ENCODE measurements at places on chromosomes 6 and 20. TPM values are rescaled to one million over a fixed set of nuclear protein-coding genes. Genes with fewer than 3 reads are reported as not detected.

LY6G5B gene
- polyA plus RNA-seq = 0.44 TPM

DNA sequence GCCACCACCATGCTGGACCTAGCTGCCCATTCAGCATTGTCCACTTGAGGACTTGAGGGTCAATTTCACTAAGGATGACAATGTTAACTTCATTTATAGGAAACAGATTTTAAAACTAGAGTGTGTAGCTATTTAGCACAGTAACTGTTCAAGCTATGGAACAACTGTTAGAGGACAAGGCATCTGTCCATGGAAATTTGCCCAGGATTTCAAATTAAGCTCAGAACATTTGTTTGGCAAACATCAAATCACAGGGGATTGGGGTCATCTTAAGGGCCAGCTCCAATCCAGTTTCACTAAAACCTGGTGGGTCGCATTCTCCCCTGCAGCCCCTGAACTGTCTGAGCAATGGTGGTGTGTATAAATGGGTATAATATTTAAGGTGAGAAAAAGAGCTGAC, 35.1 kb downstream of the PM20D2 start:
- H3K4me1 ChIP-seq = no peaks in the 10 kb centered on the region
- H3K4me3 ChIP-seq = no peak overlapping the region
- H3K27me3 ChIP-seq = no peaks in the 10 kb centered on the region
- no peaks in the 10 kb centered on the region for H3K36me3 ChIP-seq

CD83 gene
- 3.0 TPM for polyA plus RNA-seq

BMP7 gene
- 0.44 TPM for polyA plus RNA-seq

NKX2-4 gene
- polyA plus RNA-seq = not detected

MAPK13 gene
- polyA plus RNA-seq = 57.1 TPM

Measured in stomach (tissue), 19 donors.